Aorta (tissue), 5 donors: ENCODE measurements at places on chromosomes 6 and 20.

- H3K4me1 ChIP-seq = no peaks in the 10 kb centered on the region
- no peak overlapping the region for H3K4me3 ChIP-seq
- DNase-seq = no peak
- H3K36me3 ChIP-seq = no peaks in the 10 kb centered on the region
- H3K27ac ChIP-seq = no peak overlapping the region
Observed at GRCh38 chr20:51426718-51427650, 115.5 kb downstream of the NFATC2 start.

DNA sequence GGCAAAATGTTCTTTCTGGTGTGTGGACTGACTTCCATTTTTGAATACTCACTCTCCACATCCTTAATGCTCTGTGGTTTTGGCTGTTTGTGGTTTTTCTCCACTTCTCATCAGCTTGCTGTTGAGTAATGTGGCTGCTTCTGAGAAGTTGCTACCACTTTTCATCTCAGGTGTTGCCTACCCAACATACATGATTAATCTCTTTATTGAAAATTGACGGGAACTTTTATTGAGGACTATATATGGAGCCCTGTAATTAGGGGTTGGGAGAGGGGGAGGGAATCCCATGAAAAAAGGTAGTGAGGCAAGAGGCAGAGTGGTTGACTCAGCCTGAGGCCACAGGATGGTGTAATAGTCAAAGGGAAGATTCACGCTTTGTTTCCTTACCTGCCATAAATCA lies 17.6 kb downstream of the IL22RA2 start:
- no peaks in the 10 kb centered on the region for H3K27me3 ChIP-seq
- no peak overlapping the region for H3K4me3 ChIP-seq
- no peak for DNase-seq
- no peaks in the 10 kb centered on the region for H3K36me3 ChIP-seq
- H3K4me1 ChIP-seq = no peaks in the 10 kb centered on the region

DNA sequence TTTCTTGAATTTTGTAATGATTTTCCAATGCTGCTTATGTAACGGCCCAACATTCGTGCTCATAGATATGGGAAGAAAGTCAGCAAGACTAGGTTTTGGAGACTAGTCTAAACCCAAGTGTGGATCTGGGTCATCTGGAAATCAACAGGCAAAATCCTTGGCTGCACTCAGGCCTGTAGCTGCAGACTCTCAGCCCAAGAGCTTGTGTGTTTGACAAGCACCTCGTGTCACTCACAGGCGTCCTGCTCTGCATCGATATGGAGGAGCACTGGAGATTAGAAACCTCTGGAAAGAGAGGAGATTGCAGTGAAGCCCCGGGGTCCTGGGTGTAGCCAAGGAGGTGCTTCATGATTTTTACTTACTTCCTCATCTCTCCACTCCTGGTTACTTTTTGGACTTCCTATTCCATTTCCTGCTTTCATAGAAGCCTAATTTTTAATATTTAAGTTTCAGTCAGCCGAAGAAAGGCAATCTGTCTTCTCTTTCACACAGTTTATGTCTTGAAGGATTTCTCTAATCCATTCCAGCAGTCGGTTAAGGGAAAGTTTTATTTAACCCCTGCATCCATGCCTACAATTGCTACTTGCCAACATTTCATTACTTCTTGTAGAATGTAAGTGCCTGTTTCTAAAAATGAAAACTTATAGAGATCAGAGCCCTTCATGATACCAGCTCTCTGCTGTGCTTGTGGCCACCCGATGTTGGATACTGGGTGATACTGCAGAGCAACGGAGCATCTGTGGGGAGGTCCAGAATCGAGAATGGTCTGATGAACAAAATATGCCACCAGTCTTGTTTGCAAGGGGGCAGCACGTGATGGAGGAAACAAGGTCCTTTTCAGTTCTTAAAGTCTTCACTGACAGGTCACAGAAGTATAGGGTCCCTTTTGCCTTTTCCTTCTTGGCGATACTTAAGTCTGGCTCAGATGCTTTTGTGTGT lies 296.3 kb downstream of the QKI start:
- DNase-seq = no peak
- H3K36me3 ChIP-seq = no peaks in the 10 kb centered on the region
- H3K4me3 ChIP-seq = no peak overlapping the region
- no peak overlapping the region for H3K27ac ChIP-seq
- H3K27me3 ChIP-seq = no peaks in the 10 kb centered on the region
- no peaks in the 10 kb centered on the region for H3K4me1 ChIP-seq

- H3K4me1 ChIP-seq = no peaks in the 10 kb centered on the region
- no peaks in the 10 kb centered on the region for H3K36me3 ChIP-seq
- no peaks in the 10 kb centered on the region for H3K27me3 ChIP-seq
- no peak for DNase-seq
Observed at GRCh38 chr6:138103871-138104270, 3.3 kb downstream of the PERP start.

GRCh38 chr6:37650071-37650481 lies 47.6 kb downstream of the MDGA1 start:
- no peak overlapping the region for H3K27ac ChIP-seq
- DNase-seq = no peak
- H3K27me3 ChIP-seq = no peaks in the 10 kb centered on the region
- no peaks in the 10 kb centered on the region for H3K4me1 ChIP-seq

GRCh38 chr6:5172041-5172653 lies 87.0 kb downstream of the PPP1R3G start:
- H3K36me3 ChIP-seq = no peaks in the 10 kb centered on the region
- H3K27me3 ChIP-seq = no peaks in the 10 kb centered on the region
- no peak overlapping the region for H3K27ac ChIP-seq
- no peak overlapping the region for H3K4me3 ChIP-seq
